Fibroblast of skin of right biceps (primary cell): ENCODE measurements at places on chromosomes 13 and 19.
A peak's percentile ranks its signal among the peaks of the same experiment; 100 is the strongest.

GRCh38 chr13:24068472-24068871, 92.0 kb upstream of the SPATA13 start:
- DNase-seq, result peak; percentile 20

GRCh38 chr13:111562716-111563115, 242.3 kb downstream of the TEX29 start:
- no peak for DNase-seq

DNA sequence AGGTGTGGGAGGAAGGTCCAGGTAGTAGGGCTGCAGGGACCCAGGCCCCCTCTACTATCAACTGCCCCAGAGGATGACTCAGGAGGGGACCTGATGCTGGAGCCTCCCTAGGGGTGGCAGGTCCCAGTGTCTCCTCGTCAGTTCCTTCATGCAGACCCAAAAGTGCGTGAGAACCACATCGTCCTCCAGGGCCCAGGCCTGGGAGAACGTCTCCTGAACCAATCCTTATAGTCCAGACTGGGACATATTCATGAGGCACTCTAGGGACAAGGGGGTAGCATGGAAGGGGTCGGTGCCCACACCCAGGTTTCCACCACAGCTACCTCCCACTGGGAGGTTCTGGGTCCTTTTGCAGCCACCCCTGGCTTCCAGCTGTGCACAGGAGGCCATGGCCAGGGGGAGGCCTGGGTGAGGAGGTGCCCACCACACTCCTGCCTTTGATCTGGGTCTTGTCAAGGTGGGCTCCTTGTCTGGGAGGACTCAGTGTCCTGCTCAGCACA, 38.0 kb upstream of the TPM4 start:
- DNase-seq, result no peak

- no peak for DNase-seq
Measured at GRCh38 chr13:23541221-23541824, 28.9 kb upstream of the TNFRSF19 start.

DNA sequence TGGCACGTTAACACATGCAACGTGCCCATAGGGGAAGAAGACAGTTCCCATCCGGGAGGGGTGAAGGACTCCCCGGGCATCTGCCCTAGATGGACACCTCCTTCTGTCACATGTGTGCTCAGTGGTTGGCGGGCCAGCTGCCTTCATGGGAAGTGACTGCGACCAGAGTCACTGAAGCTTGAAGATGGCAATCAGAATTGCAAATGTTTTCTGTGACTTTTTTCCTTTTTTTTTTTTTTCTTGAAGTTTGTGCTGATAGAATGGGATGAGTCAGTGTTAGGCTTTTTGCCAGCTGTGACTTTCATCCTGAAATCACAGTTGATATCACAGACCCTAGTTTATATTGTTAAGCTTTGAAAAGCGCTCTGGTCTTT, 109.2 kb upstream of the MCF2L start:
- DNase-seq, result peak; percentile 52

DNA sequence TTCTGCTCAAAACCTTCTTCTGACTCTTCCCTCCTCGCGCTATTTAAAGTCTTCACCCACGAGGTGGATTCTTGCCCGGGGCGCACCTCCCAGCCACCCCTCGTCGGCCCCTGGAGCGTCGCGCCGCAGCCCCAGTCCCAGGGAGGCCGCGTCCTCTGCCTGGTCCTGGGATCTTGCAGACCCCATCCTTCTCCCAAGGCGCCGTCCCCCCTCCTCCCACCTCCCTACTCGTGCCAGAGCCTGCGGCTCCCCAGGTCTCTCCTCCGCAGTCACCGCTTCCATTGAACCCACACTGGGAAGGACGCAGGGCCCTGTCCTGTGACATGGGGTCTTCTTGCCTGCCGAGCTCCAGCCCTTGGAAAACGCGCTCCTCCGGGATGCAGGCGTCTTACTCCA, 486 bp downstream of the ZNF808 start:
- peak; percentile 1 for DNase-seq

GRCh38 chr13:47349211-47349610, 452.4 kb upstream of the HTR2A start:
- DNase-seq, result no peak

GRCh38 chr19:8017808-8018207, 12.4 kb upstream of the ELAVL1 start:
- no peak for DNase-seq

DNA sequence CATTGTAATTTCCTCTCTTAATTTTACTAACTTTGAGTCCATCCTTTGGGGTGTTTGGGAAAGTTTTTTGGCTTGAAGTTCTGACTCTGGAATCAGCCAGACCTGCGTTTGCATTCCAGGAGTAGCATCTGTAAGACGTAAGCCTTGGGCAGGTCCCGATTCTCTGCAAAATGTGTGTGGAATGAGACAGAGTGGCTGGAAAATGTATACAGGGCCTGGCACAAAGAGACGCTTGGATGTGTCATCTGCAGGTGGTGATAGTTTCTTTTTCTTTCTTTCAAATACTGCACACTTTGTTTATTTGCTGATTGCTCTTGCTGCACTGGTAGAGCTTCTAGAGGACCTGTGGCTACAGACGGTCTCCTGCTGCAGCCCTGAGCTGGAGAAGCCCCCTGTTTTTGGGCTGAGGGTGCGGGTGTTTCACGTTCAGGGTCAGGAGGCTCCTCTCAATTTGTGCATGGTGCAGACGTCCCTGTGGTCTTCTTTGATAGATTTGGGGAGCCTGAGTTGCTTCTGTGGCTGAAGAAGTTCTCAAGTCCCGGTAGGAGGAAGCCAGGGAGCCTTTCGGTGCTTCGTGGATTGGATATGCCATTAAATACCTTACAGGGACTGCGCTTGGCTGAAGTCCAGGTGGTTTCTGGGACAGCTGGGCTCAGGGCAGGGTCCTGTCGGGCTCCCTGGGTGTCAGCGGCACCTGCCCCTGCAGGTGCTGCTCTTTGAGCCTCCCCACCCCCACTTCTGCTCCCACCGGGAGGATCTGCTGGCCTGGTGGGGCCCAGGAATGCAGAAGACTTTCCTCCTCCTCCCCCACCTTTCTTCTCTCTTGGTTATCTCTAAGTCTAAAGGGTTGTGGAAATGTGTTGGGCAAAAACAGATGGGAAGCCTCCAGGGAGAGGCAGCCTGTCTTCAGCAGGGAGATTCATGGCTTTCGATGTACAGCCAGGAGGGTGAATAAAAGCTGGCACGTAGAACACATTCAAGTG, 44.0 kb upstream of the GAS6 start:
- peak; percentile 80 for DNase-seq

DNA sequence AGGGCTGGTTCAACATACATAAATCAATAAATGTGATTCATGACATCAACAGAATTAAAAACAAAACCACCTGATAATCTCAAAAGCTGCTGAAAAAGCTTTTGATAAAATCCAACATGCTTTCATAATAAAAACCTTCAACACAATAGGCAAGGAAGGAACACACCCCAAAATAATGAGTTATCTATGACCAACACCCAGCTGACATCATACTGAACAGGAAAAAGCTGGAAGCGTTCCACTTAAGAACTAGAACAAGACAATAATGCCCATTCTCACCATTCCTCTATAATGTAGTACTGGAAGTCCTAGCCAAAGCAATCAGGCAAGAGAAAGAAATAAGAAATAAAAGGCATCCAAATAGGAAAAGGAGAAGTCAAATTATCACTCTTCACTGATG, 116.2 kb upstream of the FREM2 start:
- DNase-seq, result no peak

DNA sequence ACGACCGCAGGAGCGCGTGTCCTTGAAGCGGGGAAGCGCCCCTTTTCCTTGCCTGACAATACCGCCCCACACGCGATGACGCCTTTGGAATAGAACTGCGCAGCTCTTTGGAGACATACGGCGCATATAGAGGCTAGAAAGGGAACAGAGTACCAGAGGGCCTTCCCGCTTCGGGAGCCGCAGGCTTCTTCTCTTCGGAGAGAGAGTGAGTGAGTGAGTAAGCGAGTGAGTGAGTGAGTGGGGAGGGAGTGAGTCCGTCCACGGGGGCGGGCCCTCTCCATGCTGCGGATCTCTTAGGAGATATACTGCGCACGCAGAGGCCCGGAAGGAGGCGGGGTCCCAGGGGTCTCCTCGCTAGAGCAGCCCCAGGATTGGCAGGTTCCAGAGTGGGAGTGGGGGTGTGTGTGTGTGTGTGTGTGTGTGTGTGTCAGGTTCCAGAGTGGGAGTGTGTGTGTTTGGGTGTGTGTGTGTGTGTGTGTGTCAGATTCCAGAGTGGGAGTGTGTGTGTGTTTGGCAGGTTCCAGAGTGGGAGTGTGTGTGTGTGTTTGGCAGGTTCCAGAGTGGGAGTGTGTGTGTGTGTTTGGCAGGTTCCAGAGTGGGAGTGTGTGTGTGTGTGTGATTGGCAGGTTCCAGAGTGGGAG, 97.0 kb downstream of the INSR start:
- peak; percentile 98 for DNase-seq

GRCh38 chr13:20387441-20387971, 138.2 kb downstream of the CRYL1 start:
- peak; percentile 57 for DNase-seq
